Eye (tissue), 1 donor: ENCODE measurements at places on chromosomes 12 and 14.

DNA sequence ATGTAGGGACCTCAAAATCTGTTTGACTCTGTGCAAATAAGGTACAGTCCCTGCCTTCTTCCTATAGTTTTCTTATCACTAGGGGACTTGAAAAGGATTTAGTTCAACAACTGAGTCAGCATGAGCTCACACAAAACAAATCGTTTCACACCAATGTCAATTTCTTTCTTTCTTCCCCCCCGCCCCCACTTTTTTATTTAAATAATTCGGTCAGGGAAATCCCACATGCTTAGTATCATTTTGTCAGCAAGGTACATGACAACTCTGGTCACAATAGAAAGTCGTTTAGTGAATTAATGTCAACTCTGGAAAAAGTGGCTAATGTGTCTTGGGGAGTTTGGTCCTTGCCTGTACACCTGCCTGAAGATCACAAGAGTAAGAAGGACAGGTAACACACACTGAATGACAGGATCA, 232.2 kb upstream of the PLEKHG7 start:
- DNase-seq: no peak

DNA sequence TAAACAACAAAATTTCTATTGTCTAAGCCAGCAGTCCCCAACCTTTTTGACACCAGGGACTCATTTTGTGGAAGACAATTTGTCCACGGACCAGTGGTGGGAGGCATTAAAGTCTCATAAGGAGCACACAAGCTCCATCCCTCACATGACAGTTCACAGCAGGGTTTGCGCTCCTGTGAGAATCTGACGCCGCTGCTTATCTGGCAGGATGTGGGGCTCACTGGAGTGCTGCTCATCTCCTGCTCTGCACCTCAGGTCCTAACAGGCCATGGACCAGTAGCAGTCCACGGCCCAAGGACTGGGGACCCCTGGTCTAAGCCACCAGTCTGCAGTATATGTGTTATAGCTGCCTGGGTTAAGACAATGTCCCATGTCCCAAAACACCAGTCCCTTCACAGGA, 27.2 kb downstream of the VCPKMT start:
- no peak for DNase-seq

DNA sequence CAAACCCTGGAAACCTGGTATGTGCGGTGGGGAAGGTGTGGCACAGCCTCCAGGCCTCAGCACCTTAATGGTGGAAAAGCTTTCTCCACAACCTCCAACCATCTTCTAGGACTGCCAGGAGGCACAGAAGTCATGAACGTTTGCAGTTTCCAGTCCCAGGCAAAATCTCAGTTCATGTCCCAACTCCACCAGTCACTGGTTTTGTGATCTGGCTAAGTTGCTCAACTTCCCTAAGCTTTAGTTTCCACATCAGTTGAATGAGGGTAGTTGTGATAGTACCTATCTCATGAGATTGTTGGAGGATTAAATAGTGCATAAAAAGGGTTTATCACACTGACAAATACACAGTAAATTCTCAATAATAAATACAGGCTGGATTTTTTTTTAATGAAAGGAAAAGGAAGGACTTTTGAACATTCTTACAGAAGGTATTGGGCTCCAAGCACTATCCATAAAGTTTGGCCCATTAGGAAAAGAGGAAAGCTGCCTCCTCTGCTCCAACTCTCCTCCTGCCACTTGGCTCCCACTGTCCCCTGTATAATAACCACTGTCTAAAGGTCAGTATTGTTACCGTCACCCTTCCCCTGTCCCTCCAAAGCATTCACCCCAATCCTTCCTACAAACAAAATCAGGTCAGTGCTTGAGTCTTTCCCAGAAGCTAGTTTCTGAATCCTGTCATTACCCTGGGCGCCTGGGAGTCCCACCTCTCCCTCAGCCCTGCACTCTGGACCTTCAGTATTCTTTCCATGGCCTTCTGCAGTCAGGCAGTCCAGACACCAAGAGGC, 6.3 kb downstream of the PCK2 start:
- no peak for DNase-seq

DNA sequence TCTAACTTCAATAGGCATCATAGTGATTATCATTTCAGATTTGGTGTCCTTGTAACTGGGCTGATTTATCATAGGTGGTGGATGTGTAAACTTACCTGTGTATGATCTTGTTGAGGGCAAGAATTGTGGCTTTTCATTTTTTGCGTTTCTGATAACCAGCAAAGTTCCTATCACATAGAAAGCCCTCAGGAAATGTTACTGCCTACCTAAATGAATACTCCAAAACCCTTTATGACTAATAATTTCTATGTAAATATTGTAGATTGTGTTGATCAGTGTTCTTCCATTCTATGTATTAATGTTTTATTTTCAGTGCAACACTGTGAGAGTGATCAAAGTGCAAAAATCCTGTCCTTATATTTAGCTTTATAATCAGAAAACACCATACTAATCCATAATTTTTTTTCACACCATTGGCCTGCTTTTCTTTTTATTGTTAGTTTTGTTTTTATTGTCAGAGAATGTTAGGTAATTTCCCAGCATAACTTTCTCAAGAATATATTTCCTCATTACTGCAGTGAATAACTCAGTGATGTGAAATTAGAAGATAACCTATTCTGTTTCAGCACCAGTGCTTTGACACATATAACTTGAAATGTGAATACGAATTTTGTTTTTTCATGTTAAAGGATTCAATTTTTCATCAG, 94.1 kb downstream of the GPHN start:
- DNase-seq: no peak

DNA sequence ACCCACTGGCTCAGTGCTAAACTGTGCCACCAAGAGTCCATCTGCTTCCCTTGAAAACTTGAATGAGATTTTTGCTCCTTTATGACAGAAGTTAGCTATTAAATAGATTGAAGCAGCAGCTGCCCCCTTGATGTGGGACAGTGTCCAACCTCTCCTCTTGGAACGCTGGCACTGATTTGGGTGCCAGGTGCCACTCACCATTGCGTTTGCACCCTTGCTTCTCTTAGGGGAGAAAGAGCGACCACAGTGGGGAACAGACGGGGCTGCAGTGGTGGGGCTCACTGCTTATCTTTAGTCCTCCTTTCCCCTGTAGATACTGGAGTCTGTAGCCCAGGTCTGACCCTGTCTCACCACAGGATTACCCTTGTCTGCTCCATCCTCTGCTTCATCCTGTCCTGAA, 9.4 kb downstream of the EP400 start:
- no peak for DNase-seq

DNA sequence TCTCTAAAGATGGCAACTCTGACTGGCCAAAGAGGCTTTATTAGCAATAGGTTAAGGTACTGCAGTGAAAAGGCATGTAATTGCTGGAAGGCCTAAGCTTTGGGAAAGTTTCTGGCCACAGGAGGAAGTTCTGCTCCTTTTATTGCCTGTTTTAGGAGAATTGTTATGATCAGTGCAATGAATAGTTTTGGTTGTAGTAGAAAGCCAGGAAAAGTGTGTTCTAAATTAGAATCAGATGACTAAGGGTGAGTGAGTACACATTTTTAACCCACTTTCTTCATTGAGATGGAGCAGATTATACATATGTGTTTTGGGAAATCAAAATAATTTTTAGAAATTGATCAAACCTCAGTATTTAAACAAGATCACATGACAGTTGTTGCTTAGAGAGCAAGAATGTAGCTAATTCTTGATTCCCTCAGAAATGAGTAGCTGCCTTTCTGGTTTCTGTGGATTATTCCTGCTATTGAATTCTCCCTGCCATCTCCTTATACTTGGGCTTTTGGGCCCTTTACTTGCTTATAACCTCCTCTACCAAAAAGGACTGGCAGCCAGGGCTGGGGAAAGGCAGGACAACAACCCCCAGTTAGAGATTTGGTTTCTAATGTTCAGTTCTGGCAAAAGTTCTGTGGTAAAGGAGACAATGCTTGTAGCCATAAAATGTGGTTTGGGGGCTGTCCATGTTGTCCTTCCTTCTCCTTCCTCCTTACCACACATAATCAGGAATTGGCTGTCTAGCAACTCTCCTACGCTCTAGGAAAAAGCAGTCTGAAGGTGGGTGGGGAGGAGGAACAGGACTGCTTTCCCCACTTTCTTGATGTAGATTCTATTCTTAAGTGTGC, 217.1 kb downstream of the SLC38A4 start:
- DNase-seq: peak; percentile 44

- DNase-seq: peak; percentile 15
These were observed 84.3 kb upstream of the ATF1 start for GRCh38 chr12:50679612-50680011.

DNA sequence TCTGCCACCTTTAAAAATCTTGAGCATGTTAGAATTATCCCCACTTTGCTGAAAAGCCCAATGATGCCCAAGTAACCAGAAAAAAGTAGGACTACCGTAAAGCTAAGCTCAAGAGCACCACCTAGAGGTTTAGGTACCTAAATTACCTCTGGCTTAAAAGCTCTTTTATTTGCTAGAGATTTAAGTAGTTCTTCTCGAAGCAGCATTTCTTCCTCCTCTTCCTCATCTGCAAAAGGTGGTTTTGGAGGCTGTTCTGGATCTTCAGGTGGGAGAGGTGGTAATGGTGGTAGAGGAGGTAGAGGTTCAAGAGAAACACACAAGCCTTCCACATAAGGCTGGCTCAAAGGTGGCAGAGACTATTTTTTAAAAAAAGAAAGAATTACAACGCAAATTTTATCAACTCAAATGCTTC, 26.9 kb downstream of the ZFC3H1 start:
- DNase-seq: peak; percentile 86

DNA sequence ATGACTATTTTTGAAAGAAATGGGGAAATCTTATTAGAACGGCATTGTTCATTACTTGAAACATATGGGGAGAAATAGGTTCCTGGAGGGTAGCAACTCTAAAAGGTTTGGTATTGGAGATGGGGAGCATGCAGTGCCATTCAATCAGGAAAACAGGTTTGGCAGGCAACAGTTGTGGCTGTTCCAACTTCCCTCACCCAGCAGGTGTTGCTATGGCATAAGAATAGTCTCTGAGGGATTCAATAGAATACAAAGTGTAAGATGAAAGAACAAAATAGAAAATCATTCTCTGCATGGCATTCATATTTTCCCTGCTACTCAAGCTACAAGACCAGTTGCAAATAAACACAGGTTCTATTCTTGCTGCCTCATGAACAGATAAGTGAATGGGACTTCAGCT, 393.3 kb upstream of the RPL10L start:
- DNase-seq: peak; percentile 56

DNA sequence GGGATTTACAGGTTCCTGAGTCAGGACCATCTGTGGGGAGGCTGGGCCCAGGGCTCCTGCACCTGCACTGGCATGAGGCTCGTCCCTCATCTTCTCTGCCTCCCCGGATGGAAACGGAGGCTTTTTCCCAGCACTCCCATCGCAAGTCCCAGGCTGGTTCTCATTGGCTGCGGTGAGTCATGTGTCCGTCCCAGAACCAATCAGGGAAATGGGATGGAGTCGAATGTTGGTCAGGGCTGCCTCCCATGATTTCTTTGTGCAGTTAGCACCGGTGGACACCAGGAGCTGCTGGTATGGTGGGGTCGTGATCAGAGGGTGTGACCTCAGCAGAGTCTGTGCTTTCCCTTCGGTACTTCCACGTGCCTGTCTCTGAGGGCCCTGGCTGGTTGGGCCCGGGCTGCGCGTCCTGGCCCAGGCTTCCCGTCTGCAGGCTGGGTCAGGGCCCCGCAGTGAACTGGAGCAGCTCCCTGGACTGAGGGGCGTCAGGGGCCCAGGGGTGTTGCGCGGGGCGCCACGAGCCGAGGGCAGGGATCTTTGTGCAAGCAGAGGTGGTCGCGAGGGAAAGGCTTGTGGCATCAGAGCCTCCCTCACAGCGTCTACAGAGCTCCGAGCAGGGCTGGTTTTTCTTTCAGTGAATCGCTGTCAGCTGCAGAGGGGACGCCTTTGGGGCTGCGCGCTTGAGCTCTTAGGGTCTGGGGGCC, 168.1 kb downstream of the ADGRD1 start:
- DNase-seq: no peak

DNA sequence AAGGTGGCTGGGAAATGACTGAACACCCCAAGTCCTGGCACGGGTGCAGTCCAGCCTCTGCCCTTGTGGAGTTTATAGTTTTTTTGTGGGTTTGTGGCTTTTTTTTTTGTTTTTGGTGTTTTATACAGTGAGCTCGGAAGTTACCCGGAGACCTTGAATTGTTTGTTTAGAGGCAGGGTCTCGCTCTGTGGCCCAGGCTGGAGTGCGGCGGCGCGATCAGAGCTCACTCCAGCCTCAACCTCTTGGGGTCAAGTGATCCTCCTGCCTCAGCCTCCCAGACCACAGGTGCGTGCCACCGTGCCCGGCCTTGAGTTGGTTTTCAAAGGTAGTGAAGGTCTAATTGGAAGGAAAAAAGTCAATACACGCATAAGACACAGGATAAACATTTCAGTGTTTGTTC, 879 bp upstream of the ANHX start:
- no peak for DNase-seq

DNA sequence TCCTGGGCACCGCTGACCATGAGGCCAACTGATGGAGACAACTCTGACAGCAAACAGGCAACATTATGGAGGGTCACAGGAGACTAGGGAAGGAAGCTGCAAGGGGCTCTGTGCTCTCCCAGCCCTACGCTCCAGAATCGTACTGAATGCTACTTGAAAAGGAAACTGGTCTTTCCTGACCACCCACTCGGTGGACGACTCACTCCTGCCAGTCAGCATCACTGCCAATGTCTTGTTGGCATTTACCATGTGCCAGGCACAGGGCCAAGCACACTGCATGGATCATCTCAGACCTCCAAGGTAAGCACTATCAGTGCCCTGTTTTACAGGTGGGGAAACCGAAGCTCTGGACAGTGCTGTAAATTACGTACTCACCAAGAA, 38.0 kb downstream of the CCDC85C start:
- DNase-seq: no peak

DNA sequence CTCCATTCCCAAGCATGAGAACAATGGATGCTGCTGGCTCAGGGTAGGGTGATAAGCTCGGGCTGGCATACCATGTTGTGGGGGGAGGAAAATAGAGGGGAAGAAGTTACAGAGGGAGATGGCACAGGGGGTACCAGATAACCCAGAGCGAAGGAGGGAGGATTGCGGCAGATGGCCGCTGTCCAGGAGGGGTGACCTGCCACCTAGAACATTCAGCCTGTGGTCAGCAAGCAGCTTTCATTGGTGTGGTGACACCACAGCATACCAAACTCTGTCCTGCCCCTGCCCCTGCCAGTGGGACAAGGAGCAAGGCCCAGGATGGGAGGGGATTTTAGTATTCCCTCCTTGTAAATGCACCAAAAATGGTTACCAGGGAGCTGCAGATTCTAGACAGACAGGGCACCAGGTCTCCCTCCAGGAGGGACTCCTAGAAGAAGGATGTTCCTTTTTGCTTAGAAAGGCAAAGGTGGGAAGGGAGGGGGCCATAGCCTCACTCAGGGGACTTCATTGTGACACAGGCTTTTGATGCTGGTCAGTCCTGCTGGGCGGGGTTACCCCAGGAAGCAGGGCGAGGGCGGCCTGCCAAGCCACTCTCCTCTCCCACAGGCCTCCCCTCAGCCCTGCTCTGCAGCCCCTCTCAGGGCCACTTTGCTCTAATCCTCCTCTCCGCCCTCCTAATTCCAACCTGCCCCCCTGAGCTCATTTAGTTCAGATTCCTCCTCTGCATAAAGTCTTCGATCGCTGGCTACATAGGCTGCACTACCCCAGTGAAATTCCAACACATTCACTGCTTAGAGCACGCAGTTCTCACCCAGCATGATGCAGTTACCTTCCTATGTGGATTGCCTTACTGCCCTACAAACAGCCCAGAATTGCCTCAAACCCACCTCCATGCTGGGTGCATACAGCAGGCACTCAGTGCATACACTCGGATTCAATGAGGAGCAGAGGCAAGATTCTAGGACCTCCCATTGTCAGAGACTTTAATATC, 36.0 kb upstream of the PLEKHG6 start:
- DNase-seq: peak; percentile 30
